ENCODE measurements at places on chromosomes 7 and 10. TPM values are rescaled to one million over a fixed set of nuclear protein-coding genes. Genes with fewer than 3 reads are reported as not detected.

- DNase-seq: no peak
- H3K4me1 ChIP-seq: peaks cover 24% of the 10 kb centered on the region
- peaks cover 3% of the 10 kb centered on the region for H3K27me3 ChIP-seq
Observed at GRCh38 chr10:103663802-103664201, 170.3 kb downstream of the NEURL1 start.

The CALHM3 gene
- total RNA-seq: not detected

The CCDC172 gene
- total RNA-seq: not detected

DNA sequence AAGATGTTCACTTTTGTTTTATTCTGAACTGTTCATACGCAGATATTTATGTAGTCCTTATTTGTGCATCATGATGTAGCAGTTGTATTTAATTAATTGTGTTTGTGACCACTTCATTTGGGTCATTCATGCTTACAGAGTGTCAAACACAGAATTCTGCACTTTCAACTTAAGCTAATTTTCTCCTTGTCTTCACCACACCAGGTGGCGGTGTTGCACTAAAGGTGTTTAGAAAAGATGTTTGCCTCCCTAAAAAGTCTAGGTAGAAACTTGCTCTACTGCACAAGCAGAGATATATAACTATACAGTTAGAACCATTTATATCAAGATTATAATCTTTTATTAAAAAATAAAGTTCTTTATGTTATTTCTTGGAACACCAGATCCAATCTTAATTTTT lies 1.3 kb upstream of the TAS2R38 start:
- no peaks in the 10 kb centered on the region for H3K36me3 ChIP-seq
- H3K4me1 ChIP-seq: peaks cover 12% of the 10 kb centered on the region
- H3K27ac ChIP-seq: no peak overlapping the region
- H3K4me3 ChIP-seq: no peak overlapping the region

- no peak overlapping the region for H3K4me3 ChIP-seq
- peaks cover 4% of the 10 kb centered on the region for H3K36me3 ChIP-seq
- H3K4me1 ChIP-seq: no peaks in the 10 kb centered on the region
Observed at GRCh38 chr10:30556189-30556588, 73.4 kb downstream of the LYZL2 start.

The PRKCQ gene
- total RNA-seq: 55.3 TPM

The EEPD1 gene
- 1.5 TPM for total RNA-seq

DNA sequence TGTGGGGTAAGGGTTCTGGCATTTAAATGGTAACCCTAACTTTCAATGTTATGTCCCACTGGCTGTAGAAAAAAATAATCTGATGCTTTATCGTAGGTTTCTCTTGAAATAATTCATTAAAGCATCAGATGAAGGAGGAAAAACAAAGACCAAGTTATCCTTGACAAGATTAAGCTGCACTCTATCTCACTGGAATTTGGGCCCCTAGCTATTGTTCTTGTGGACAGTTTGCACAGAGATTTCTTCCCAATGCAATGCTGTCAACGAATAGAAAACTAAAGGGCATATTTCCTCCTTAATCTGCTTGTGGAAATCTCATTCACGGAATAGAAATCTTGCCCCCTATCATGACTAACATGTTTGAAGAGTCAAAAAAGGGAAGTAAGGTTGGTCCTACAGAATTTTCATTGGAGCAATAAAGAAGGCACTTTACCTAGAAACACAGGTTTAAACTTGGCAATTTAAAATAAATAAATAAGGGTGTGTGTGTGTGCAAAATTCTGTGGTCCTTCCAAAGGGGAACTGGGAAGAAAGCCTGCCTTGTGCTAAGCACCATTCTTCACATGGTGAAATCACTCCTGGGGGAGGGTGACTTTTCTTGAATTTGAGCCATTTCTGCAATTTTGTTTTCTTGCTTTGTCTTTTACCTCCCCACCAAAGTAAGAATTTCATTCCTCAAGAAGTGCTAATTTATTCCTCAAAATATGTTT lies 242.8 kb downstream of the GLI3 start:
- no peaks in the 10 kb centered on the region for H3K4me1 ChIP-seq
- DNase-seq: no peak
- H3K36me3 ChIP-seq: no peaks in the 10 kb centered on the region
- H3K27ac ChIP-seq: no peak overlapping the region

DNA sequence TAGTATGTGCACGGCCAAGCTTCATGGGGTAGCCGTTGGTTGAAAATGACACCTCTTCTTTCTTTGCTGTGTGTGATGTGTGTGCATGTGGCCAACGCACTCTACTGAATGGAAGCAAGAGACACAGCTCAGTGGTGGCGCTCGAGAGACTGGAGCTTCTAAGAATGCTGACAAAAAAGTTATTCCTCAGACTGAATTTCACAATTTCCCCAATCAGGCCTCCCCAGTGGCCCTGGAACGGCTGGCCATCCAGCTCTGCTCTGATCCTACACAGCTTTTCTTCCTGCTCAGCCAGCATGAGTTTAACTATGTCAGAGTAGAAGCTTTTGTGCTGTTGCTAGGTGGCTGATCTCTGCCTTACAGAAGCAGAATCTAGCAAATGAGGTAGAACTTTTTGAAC lies 186.7 kb upstream of the PLXDC2 start:
- no peak overlapping the region for H3K4me3 ChIP-seq
- H3K27ac ChIP-seq: no peak overlapping the region
- H3K36me3 ChIP-seq: no peaks in the 10 kb centered on the region
- no peak for DNase-seq

The NEUROG3 gene
- total RNA-seq: not detected

DNA sequence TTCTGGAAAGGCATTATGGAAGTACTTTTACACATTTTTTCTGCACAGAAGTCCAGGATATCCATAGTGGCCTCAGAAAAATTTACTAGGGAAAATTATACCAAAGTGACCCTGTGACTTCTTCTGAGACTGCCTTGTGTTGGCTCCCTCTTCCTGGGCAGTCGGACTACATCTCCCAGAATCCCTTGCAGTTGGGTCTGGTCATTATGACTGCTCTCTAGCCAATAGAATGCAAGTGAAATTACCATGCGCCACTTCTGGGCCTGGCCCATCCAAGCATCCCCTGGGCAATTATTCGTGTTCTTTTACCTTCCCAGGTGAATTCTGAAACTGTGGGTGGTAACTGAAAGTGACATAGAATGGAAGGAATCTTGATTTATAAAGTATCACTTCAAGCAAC lies 430.9 kb downstream of the ACTR3B start:
- no peaks in the 10 kb centered on the region for H3K36me3 ChIP-seq
- no peak overlapping the region for H3K4me3 ChIP-seq
- no peak overlapping the region for H3K27ac ChIP-seq
- DNase-seq: no peak
- no peaks in the 10 kb centered on the region for H3K4me1 ChIP-seq
- no peaks in the 10 kb centered on the region for H3K27me3 ChIP-seq

The TMEM176B gene
- total RNA-seq: not detected

DNA sequence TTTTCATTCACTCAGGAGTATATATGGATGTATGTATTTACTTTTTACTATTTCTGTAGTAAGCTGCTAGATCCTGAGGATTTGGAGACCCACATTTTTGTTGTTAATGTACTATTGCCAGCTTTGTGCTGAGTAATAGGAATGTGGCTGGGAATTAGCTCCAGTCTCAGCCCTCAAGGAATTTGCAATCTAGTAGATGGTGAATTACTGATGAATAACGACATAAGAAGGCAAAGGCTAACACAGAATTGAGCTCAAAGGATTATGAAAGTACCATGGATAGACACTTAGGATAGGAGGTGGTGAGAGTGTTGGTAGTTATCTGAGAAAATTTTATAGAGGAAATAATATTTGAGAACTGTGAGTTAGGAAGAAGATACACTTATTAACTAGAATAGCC lies 19.9 kb downstream of the CASD1 start:
- no peak for DNase-seq
- no peaks in the 10 kb centered on the region for H3K27me3 ChIP-seq
- no peaks in the 10 kb centered on the region for H3K4me1 ChIP-seq
- no peak overlapping the region for H3K4me3 ChIP-seq

DNA sequence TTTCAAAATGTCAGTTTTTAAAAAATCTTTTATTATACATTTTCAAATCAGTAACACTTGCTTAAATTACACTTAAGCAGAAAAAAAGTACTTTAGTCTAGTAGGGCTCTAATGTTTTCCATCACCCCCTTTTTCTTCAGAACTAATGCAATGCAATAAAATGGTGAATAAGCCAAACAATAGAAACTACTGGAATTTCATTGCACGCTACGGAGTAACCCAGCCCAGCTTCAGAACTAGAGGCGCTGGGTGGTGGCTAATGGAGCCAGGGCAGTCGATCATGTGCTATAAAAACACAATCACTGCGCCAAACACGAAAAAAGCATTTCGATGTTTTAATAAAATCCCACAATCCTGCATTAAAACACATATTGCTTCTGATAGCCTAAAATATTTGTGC lies 59.9 kb upstream of the ODAD2 start:
- H3K4me3 ChIP-seq: no peak overlapping the region
- no peak for DNase-seq
- no peaks in the 10 kb centered on the region for H3K4me1 ChIP-seq
- no peak overlapping the region for H3K27ac ChIP-seq
- no peaks in the 10 kb centered on the region for H3K27me3 ChIP-seq
- no peaks in the 10 kb centered on the region for H3K36me3 ChIP-seq
